ENCODE measurements at places on chromosomes 16 and 17. TPM values are rescaled to one million over a fixed set of nuclear protein-coding genes. Genes with fewer than 3 reads are reported as not detected.

ABCA10 gene
- total RNA-seq, result 19.4 TPM

OTOA gene
- not detected for total RNA-seq

KRTAP9-4 gene
- not detected for total RNA-seq

PLK1 gene
- 40.4 TPM for total RNA-seq

All from Peyer's patch (tissue), 4 donors.